ENCODE measurements at places on chromosomes 7 and 10.

GRCh38 chr7:20312562-20312961 lies 18.1 kb upstream of the ITGB8 start:
- DNase-seq, result no peak

GRCh38 chr10:100730725-100731406 lies 14.5 kb upstream of the PAX2 start:
- no peak for DNase-seq

DNA sequence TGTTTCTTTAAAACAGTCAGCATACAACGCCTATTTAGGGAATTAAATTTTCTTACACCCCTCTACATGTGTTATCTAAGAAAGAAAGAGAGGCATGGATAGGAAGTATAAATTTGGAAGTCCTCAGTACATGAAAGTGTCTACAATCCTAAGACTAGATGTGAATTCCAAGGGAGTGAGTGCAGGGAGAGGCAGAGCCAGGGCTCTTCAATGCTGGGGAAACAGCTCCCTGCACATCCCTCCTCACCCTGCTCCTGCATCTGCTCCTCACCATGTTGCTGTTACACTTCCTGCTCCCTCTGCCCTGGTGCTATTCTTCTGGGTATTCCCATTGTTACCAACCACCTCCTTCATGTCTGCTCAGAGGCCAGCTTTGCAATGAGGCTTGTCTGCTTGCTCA lies 229.1 kb upstream of the AKR1E2 start:
- no peak for DNase-seq

GRCh38 chr7:86826948-86827347 lies 183.2 kb downstream of the GRM3 start:
- no peak for DNase-seq

- DNase-seq, result no peak
These were observed 63.2 kb downstream of the MKI67 start for GRCh38 chr10:128062881-128063563.

DNA sequence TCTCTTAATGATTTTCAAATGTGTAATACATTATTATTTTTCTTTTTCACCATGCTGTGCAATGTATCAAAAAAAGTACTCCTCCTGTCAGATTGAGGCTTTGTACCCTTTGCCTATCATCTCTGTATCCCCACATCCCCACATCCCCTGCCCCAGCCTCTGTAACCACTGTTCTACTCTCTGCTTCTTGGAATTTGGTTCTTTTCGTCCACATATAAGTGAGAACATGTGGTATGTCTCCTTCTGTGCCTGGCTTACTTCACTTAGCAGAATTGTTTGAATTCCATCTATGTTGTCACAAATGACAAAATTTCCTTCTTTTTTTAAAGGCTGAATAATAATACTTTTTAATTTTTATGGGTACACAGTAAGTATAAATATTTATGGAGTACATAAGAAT lies 13.8 kb downstream of the TAF3 start:
- no peak for DNase-seq

DNA sequence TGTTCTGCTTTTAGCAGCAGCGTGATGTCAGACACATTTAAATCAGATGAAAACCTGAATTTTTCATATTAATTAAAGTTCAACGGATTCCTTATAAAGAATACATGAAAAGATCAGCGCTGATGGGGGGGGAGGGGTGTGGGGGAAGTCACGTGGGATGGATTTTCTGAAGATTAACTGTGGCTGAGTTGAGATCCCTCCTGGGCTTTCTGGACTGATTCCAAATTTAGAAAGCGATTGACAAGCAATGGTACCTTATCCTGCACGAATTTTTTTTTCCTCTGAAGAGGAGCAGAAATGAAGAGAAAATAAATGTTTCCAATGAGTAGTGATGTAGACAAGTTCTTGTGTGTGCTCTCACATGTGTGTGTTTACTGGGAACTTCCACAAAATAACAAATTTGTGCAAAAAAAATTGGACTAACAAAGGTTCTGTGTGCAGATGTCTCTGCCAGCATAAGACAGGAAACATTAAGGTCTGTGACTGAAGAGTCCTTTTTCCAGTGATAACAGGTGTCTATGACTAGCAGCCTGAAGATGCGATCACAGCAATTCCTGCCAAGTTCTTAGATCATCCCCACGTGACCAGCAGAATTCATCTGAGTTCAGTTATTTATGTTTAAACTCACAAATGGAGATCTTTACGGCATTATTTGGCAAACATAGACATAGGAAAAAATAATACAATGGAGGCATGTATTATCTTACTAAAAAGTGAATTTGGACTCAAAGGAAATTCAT lies 585.2 kb upstream of the CELF2 start:
- no peak for DNase-seq

DNA sequence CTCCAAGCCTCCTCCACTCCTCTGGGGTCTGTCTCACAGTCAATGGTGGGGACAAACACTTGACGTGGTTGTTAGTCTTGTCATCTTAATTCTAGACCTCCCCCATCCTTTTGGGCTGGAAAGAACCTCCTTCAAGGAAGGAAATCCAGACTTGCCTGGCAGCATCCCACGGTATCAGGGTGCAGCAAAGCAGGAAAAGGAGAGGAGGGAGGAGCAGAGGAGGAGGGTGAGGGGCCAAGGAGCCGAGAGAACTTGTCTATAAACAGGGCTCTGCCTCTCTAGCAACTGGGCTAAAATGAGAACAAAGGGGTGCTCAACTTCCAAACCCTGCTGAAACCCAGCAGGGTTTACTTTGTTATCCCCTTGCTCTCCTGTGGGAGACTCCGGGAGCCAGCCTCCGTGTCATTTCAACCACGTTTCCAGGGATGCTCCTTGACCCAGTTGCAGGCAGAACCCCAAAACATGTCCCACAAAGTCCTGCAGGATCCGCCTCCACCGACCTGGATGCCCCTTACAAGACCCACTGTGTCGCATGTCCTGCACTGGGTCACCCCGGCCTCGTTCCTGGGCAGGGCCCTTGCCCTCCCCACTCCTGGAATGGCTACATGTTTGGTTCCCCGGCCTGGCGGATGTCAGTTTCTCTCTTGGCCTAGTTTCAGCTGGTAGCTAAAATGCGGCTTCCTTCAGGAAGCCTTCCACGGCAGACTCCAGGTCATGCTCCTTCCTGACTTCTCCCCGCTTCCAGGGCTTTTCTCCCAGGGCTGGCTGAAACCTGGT lies 69.7 kb upstream of the MGMT start:
- DNase-seq, result no peak

DNA sequence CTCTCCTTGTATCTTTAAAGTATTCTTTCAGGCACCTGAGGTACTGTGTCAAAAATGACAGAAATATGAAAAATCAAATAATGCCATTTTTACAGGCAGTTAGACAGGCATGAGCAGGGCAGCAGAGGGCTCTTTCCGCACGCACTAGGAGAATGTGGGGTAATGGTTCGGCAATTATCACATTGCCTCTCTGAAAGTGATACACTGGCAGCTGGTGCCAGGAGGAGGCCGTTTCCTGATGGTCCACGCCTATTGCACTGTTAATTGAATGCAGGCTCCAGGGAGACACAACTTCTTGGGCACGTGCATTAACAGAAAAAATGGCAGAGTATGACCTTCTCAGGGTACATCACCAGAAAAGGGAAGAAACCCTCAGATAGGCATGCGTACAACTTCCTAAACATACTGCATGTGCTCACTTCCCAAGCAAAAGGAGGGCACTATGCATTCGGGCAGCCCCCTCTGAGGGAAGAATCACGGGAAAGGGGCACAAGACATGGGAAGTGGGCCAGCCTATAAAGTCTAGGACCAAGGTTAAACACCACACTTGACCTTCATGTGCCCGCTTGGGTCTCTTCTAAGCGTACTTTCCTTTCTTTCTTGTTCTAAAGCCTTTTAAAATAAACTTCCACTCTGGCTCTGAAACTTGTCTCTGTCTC lies 161.7 kb downstream of the TNS3 start:
- no peak for DNase-seq

- DNase-seq, result no peak
These were observed 17.7 kb downstream of the COBL start for GRCh38 chr7:51298912-51299311.

DNA sequence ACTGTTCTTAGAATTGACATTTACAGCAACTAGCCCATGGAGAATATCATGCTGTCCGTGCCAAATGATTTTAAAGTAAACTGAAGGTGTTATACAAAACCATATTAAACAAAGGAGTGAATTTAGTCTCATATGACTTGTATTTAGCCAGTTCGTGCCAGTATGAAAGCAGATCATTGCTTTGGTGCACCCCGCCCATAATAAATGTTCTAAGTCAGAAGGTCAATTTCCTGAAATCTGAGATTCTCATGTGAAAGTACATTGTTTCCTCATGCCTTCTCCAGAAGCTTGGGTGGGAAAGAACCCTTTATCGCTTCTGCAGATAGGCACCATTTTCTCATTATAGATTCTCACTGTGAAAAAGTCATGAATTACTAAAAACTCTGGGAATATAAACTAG lies 106.4 kb downstream of the CAMK1D start:
- DNase-seq, result no peak

DNA sequence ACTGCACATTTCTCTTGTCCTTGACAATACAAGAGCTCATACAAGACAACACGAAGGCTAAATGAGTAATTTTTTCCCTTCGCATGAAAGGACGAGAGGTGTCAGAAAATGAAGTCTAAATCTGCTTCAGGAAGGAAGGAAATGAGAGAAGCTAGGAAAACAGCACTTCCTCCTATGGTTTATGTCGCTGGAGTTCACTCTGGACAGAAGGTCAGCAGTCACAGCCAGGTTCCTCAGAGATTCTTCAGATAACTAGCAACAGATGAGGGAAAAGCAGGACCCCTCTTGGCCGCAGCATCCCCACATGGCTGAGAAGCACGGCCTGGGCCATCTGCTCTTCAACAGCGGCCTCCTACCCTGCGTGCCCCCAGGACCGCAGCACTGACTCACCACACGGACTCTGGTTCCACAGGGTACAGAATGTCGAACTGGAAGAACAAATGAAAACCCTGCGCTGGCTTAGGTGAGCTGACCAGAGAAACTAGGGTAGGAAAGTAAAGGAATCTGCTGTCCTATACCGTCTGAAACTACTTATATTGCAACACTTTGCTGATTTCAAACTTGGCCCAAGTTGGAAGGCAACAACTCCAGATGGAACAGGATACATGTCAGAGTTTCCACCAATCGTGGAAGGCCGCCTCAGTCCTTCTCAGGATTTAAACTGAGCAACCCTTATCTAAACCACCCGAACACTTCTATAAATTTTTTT lies 26.3 kb downstream of the DNMBP start:
- no peak for DNase-seq

DNA sequence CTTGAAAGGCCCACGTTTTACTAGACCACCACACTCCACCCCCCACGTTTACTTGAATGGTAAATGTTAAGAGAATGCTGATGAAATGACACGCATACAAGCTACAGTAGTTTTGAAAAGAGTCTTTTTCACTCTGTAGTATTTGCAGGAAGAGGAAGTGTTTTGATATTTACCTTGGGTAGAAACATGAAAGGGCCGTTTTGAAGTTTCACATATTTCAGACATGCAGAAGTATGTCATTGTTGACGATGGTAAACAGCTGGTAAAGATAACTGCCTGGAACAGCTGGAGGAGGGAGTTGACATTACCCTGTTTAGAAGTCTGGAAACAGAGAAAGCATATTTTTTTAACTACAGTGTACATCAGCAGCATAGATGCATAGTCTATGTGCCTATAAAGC lies 160.7 kb downstream of the NXPH1 start:
- no peak for DNase-seq

- DNase-seq, result no peak
These were observed 222.2 kb upstream of the FZD1 start for GRCh38 chr7:91041901-91042484.

- no peak for DNase-seq
These were observed 107.3 kb downstream of the PDGFA start for GRCh38 chr7:412313-412710.

GRCh38 chr10:16811292-16811691 lies 5.9 kb downstream of the RSU1 start:
- no peak for DNase-seq

- DNase-seq, result no peak
These were observed 45.3 kb upstream of the PITRM1 start for GRCh38 chr10:3217853-3218252.

GRCh38 chr7:92914645-92915044 lies 78.3 kb upstream of the CDK6 start:
- DNase-seq, result no peak

- DNase-seq, result no peak
These were observed 450.3 kb downstream of the GRID1 start for GRCh38 chr10:85916286-85916685.

DNA sequence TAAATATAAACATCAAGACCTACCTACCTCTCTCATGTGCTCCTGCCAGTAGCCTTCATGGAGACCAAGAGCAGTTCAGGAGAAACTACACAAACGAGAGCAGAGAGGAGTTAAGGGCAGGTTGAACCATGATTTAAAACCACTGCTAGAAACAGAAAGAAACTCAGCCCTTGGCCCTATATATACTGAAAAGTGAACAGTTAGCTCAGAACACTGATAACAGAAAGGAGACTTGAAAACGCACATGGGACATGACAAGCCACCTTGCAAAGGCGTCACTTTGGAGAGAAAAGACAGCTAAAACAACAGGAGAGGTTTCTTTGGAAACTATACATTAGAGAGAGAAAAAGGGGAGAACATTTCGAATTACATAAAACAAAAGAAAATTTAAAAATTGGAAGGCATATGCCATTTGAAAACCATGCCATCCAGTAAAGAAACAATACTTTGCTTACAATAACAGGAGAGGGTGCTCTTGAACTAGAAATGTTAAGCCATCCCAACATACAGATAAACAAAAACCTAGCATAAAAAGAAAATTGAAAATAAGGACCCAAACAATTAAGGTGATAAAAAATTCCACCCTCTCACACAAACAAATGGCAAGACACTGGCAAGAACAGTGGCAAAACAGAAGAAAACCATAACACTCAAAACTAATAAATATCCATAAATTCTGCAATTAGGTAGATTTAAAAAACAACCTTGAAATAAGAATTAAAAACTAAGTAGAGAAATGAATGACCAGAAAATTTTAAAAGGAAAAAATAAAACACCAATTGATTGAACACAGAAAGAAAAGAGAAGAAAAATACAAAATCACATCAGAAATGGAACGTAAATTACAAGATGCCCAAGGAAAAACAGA lies 232.7 kb downstream of the IMMP2L start:
- no peak for DNase-seq

Data from hypothalamus (tissue), 51 donors.